ENCODE measurements at places on chromosomes 16 and 17.
A peak's percentile ranks its signal among the peaks of the same experiment; 100 is the strongest.

- DNase-seq = no peak
Observed at GRCh38 chr17:13599168-13599577, 2.6 kb downstream of the HS3ST3A1 start.

- no peak for DNase-seq
Observed at GRCh38 chr17:67015001-67015400, 29.4 kb upstream of the CACNG1 start.

DNA sequence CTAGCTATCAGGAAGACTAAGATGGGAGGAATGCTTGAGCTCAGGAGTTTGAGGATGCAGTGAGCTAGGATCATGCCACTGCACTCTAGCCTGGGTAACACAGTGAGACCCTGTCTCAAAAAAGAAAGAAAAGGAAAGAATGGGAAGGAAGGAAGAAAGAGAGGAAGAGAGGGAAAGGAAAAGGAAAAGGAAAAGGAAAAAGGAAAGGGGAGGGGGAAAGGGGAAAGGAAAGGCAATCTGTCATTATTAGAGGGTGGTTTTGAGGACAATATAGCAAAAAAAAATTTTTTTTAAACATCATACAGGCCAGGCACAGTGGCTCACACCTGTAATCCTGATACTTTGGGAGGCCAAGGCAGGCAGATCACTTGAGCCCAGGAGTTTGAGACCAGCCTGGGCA lies 20.4 kb downstream of the JUP start:
- no peak for DNase-seq

- DNase-seq = no peak
Observed at GRCh38 chr16:6957681-6958080, 375.0 kb upstream of the RBFOX1 start.

- no peak for DNase-seq
Observed at GRCh38 chr17:1019451-1019850, 22.5 kb downstream of the TIMM22 start.

DNA sequence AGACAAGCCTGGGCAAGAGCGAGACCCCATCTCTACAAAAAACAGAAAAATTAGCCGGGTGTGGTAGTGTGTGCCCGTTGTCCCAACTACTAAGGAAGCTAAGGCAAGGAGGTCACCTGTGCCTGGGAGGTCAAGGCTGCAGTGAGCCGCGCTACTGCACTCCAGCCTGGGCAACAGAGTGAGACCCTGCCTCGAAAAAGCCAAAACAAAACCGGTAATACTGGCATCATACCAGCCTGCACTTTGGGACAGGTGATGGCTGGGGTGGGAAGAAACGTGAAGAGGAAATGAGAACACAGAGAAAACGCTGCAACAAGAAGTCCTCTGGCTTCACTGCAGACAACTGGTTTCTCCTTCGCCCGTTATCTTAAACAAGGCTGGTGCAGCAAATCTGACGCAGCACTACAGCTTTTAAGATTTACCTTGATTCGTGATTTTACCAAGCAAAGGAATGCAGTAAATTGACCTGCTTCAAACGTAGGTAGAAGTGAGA lies 725 bp upstream of the CASC3 start:
- DNase-seq = peak; percentile 43

- no peak for DNase-seq
Observed at GRCh38 chr17:1512351-1512750, 4.1 kb downstream of the INPP5K start.

DNA sequence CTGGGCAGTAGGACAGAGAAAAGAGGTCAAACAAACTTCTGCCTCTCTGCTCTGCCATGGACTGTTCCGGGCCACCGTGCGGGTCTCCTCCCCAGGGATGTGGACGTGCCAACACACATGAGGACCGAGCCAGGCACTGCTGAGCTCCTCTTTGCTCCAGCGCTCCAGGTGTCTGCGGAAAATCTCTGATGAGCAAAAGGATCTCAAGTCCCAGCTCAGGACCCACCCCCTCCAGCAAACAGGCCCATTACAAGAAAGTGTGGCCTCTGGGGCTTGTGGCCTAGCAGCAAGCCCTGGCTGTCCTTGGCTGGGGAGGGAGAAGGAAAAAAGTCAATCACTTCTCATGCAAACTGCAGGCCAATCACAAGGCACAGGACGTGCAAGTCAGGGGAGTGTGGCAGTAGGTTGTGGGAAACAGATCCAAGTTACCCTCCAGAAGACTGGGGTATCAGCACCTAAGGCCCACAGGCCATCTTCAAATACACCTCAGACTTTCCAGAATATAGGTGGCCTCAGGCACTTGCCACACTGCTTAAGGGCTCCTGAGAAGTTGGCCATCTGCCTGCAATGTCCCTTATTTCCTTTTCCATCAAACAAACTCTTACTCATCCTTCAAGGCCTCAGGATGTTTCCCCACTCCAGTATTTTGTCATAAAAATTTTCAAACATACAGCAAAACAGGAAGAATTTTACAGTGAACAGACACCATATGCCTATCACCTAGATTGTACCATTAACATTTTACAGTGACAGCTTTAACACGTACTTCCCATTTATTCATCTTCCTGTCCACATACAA lies 36.0 kb upstream of the SREBF1 start:
- no peak for DNase-seq

DNA sequence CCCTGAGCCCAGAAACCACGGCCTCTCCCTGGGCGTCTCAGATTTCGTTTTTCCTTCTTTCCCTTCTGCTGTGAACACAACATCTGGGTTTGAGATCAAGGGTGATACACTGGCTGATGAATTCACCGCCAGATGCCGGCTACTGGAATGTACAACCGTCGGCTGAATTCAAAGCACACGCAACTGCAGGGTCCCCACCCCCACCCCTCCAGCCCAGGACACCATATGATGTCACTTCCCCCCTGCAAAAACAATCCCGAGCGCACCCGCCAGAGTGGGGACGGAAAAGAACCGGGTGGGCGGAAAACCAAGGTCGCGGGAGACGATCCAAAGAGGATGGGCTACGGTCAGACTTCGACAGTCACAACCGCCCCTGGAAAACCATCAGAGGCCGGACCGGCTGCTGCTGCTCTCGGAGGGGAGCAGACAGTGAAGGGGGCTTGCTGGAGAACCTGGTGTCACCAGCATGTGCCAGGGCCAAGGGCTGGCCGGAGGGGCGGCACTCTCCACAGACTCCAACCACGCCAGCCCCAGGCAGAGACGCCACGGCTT lies 23.3 kb downstream of the CEP295NL start:
- no peak for DNase-seq

DNA sequence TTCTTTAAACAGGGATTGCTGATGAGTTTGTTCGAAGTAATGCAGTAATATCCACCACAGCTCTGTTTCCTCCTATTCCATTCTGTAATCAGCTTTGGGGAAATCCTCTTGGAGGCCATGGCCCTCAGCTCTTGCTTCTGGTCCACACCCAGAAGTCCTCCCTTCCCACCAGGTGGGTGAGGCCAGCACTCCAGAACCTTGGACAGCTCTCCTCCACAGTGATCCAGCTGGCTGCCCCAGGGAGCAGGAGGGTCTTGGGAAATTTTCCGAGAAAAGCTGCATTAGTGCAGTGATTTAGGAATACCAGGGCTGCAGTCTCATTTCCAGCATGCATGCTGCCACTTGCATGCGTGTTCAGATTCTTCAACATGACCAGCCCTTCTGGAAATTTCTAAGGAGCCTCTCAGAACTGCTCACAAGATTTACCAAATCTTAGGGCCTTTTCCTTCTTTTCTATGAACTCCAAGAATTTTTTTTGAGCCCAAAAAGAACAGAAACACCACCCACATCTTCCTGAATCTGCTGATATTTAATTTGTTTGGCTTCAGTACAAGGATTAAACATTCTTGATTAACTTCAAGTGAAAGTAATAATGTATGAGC lies 4.2 kb downstream of the SMPD3 start:
- DNase-seq = no peak

DNA sequence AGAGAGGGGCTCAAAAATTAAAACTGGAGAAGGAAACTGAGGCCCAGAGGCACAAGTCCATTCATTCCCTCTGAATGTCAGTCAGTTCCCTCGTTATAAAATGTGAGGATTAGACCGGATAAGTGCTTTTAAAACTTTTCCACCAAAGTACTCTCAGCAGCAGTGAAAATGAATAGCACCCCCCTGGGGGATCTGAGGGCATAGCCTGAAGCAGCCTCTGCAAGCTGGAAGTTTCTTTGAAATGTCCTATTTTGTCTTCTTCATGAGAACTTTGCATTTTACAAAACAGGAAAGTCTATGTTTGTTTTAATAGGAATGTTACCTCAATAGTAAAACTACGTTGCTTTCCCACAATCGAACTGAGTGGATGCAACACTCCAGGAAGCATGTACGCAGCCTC lies 273.0 kb downstream of the CEP112 start:
- DNase-seq = no peak

DNA sequence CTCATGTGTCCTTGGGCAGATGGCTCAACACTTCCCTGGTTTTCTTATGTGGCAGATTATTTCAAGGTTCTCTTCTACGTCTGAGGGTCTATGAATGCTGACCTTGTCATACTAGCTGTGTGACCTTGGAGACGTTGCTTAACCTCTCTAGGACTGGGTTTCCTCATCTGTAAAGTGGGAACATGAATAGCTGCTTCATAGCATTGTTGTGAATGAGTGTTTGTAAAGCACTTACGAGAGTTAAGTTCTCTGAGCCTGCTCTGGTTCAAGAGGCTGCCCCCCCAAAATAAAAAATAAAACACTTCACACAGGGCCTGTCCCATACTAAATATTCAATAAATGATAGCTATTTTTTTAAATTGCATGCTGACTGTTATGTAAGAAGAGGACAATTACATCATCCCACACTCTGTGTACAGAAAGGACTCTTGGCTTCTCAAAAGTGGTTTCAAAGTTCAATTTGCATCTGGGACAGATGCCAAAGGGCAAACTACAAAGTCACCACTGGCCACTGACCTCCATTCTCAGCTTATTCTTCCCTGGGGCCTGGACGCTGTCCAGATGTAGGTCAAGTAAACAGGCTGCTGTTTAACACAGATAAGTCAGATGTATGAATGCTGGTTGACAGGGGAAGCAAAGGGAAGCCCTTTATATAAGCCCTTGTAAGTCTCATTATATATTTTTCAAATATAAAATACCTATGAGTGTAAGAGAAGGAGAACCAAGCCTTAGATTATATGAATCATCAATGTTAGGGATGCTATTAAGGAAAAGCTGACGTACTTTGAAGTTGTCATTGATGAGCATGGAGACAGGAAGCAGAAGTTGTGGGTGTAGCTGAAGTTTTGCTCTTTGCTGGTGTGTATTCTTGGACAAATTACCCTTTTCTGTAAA lies 15.4 kb upstream of the NDEL1 start:
- peak; percentile 2 for DNase-seq

DNA sequence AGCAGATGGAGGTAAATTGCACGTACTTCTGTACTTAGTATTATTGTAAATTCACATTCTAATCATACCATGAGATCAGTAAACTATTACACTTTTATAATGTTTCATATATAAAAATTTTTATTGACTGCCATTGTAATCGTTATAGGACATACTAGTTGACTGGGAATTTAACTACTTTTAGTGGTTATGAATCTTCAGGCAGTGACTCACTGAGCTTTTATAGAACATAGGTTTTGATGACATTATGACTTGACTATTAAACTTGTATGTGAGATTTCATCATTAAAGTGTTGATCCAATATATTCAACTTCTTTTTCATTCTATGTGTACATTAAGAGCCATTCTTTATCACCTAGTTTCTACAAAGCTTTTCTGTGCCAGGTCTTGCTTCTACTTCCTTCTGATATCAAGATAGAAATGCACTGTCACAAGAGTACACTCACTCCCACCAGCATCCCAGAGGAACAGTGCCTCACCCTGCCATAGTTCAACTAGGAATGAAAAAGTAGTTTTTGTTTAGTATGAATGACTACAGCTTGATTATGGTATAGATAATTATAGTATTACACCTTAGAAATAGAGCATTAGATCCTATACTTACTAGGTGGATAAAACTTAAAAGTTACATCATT lies 142.4 kb upstream of the RBL2 start:
- no peak for DNase-seq

DNA sequence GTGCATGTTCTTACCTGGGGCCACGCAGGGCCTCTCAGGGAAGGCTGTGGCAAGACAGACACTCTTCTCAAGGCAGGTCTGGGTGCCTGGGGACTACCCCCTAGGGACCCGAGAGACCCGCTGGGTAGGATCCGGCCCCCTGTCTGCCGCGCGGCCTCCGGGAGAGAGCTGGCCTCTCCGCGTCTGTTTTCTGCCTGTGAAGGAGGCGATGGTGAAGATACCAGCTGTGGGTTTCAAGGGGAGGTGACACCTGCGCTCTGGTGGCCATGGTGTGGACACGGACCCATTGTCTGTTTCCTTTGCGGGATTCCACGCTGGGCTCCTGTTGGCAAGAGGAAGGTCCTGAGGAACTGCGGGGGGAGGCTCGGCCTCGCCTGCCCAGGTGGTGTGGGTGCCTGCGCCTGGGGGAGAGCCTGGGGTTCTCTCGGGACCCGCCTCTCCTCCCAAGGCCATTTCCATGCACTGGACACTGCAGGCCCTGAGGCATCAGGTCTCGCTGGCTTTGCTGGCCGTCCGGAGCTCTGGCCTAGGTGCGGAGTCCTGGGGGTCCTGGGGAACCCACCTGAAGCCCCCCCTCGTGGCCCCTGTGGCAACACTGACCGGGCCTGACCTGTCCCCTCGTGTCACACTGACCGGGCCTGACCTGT lies 12.2 kb upstream of the METRNL start:
- DNase-seq = no peak

DNA sequence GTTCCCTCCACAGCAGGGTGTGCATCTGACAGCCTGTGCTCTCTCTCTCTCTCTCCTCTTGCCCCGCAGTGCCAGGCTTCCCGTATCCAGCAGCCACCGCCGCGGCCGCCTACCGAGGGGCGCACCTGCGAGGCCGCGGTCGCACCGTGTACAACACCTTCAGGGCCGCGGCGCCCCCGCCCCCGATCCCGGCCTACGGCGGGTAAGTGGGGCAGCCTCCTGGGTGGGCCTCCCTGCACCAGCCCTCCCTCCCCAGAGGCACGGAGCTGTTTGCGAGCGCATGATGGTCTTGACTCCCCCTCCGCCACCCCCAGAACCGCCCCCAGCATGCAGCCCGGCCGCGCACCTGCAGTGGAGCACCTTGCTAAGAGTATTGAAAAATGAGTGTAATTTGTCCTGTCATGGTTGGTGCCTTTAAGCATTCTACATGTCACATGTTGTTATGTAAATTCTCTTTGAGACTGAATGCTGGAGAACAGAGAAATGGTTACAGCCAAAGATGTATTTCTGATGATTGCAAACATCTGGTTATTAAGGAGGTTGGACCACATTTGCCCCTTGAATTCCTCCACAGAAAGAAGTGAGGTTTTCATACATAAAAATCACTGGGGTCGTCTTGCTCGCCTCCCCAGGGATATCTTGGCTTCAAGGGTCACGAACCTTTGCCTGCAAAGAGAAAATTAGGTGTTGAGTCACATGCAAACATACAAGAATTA lies 321.3 kb downstream of the RBFOX1 start:
- no peak for DNase-seq

GRCh38 chr17:19344311-19345066 lies 18.0 kb downstream of the B9D1 start:
- DNase-seq = no peak

DNA sequence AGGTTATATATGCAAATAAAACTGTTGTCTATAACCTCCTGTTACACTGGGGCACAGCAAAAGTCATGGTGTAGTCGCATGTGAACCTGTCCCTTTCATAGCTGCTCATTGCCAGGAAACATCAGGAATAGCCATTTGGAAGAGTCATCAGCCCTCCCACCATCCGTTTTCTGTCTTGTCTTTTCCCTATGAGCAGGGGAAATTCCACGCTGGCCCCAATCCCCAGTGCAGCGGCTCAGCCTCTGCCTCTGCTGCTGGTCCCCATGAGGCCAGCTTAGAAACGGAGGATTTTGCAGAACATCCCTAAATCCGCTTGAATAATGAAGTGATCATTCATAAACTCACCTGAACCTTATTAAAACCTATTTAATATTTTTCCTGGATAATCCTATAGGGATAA lies 10.5 kb downstream of the MAPT start:
- DNase-seq = no peak

- no peak for DNase-seq
Observed at GRCh38 chr17:68628576-68628957, 27.4 kb upstream of the FAM20A start.

All from C1 segment of cervical spinal cord (tissue), 14 donors.